A549 treated with Hydrocortisone at 1 μM for 4 hours (cell line): ENCODE measurements at places on chromosomes 2 and 18. TPM values are rescaled to one million over a fixed set of nuclear protein-coding genes. Genes with fewer than 3 reads are reported as not detected.

The NEB gene
- total RNA-seq = 0.20 to 0.47 TPM (median 0.36 TPM) in 5 replicates

The FZD7 gene
- 5.6 to 6.5 TPM (median 6.2 TPM) in 5 replicates for total RNA-seq

The NYAP2 gene
- total RNA-seq = 0.02 TPM in 1 of 5 replicates, not detected in the others

The TFCP2L1 gene
- 18.4 to 26.2 TPM (median 22.4 TPM) in 5 replicates for total RNA-seq

The TMEM178A gene
- total RNA-seq = 0.08 to 0.25 TPM (median 0.12 TPM) in 5 replicates

The RGPD4 gene
- 0.03 to 0.07 TPM (median 0.05 TPM) in 4 of 5 replicates, not detected in the other for total RNA-seq

The DSG4 gene
- total RNA-seq = not detected in 5 replicates

The RNF25 gene
- 44.9 to 50.7 TPM (median 47.7 TPM) in 5 replicates for total RNA-seq

The UGT1A1 gene
- total RNA-seq = 0.56 to 1.1 TPM (median 0.91 TPM) in 5 replicates

The KYNU gene
- 232 to 288 TPM (median 242 TPM) in 5 replicates for total RNA-seq

The KATNAL2 gene
- 1.2 to 2.0 TPM (median 1.7 TPM) in 5 replicates for total RNA-seq

The GPR155 gene
- 0.13 to 0.74 TPM (median 0.44 TPM) in 5 replicates for total RNA-seq

The CCT4 gene
- 296 to 324 TPM (median 315 TPM) in 5 replicates for total RNA-seq

The DHRS9 gene
- total RNA-seq = 3.0 to 4.7 TPM (median 3.9 TPM) in 5 replicates

The FTCDNL1 gene
- total RNA-seq = 2.5 to 3.8 TPM (median 3.1 TPM) in 5 replicates

The FMNL2 gene
- total RNA-seq = 26.6 to 38.2 TPM (median 32.5 TPM) in 5 replicates

The ANKRD30BL gene
- not detected in 5 replicates for total RNA-seq

The SATB2 gene
- total RNA-seq = 2.7 to 3.1 TPM (median 2.9 TPM) in 5 replicates

The KCNE4 gene
- total RNA-seq = 0.39 to 0.64 TPM (median 0.54 TPM) in 5 replicates

The CAPN14 gene
- 0.02 to 0.05 TPM (median 0.02 TPM) in 5 replicates for total RNA-seq

The AGXT gene
- total RNA-seq = not detected in 5 replicates

The RMC1 gene
- total RNA-seq = 15.3 to 17.1 TPM (median 16.8 TPM) in 5 replicates

The CYP27C1 gene
- 3.2 to 4.2 TPM (median 3.7 TPM) in 5 replicates for total RNA-seq

The RTP5 gene
- total RNA-seq = not detected in 5 replicates

The FSHR gene
- total RNA-seq = not detected in 5 replicates

The FAM110C gene
- total RNA-seq = 0.08 to 0.30 TPM (median 0.21 TPM) in 5 replicates

The MC2R gene
- total RNA-seq = not detected in 5 replicates

The RBKS gene
- 6.2 to 8.6 TPM (median 8.2 TPM) in 5 replicates for total RNA-seq

The OTX1 gene
- total RNA-seq = 3.1 to 4.0 TPM (median 3.6 TPM) in 5 replicates

The EPHA4 gene
- 0.63 to 1.1 TPM (median 0.96 TPM) in 5 replicates for total RNA-seq

The TUBB8B gene
- total RNA-seq = not detected in 5 replicates

The CNOT9 gene
- 39.2 to 42.4 TPM (median 40.4 TPM) in 5 replicates for total RNA-seq

The GCG gene
- total RNA-seq = not detected in 5 replicates

The ANKRD62 gene
- not detected in 5 replicates for total RNA-seq

The CD207 gene
- not detected in 5 replicates for total RNA-seq

The STEAP3 gene
- 43.4 to 54.7 TPM (median 52.2 TPM) in 5 replicates for total RNA-seq

The MBD5 gene
- 3.9 to 7.4 TPM (median 5.0 TPM) in 5 replicates for total RNA-seq

The TEKT4 gene
- total RNA-seq = not detected in 5 replicates

The LIPG gene
- 0.09 to 0.34 TPM (median 0.18 TPM) in 5 replicates for total RNA-seq
